ENCODE measurements at places on chromosomes 2 and 18.

DNA sequence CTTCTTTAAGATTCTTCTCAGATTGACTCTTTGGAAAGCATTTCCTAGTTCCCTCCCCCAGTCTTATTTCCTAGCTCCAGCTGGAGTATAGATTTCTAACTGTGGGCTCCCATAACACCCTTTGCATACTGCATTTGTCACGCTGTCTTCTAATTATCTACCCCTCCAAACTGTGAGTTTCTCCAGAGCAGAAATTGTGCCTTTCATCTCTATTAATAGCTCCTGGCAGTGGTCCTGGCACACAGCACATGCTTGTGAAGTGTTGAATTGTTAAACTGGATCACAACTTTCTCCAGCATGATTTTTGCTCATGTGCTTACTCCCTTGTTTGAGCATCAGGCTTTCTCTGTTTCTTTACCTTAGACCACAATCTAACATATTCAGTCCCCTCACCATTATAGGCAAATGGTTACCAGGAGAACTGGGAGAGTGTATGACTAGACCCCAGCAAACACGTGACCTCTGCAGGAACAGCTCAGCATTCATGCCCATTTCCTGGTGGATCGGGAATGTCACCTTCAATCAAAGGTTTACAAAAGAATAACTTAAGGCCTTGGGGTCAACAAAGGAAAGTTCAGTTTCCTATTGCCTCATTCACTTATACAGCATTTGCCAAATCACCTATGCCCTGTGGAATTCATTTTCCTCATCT lies 175.7 kb upstream of the TANK start:
- peak overlapping the region; percentile 1 for H3K4me3 ChIP-seq
- H3K4me1 ChIP-seq = peaks cover 3% of the 10 kb centered on the region
- no peak for DNase-seq
- H3K27me3 ChIP-seq = no peaks in the 10 kb centered on the region

GRCh38 chr2:82591718-82592117 lies 1867.4 kb downstream of the SUCLG1 start:
- no peak overlapping the region for H3K4me3 ChIP-seq
- H3K27me3 ChIP-seq = no peaks in the 10 kb centered on the region
- H3K4me1 ChIP-seq = no peaks in the 10 kb centered on the region
- H3K36me3 ChIP-seq = no peaks in the 10 kb centered on the region
- H3K27ac ChIP-seq = no peak overlapping the region
- DNase-seq = no peak

GRCh38 chr2:219289537-219290361 lies 10.6 kb downstream of the DNAJB2 start:
- H3K4me3 ChIP-seq = no peak overlapping the region
- no peak overlapping the region for H3K27ac ChIP-seq
- no peak for DNase-seq
- H3K27me3 ChIP-seq = peaks cover 4% of the 10 kb centered on the region
- H3K4me1 ChIP-seq = peaks cover 11% of the 10 kb centered on the region
- no peaks in the 10 kb centered on the region for H3K36me3 ChIP-seq

DNA sequence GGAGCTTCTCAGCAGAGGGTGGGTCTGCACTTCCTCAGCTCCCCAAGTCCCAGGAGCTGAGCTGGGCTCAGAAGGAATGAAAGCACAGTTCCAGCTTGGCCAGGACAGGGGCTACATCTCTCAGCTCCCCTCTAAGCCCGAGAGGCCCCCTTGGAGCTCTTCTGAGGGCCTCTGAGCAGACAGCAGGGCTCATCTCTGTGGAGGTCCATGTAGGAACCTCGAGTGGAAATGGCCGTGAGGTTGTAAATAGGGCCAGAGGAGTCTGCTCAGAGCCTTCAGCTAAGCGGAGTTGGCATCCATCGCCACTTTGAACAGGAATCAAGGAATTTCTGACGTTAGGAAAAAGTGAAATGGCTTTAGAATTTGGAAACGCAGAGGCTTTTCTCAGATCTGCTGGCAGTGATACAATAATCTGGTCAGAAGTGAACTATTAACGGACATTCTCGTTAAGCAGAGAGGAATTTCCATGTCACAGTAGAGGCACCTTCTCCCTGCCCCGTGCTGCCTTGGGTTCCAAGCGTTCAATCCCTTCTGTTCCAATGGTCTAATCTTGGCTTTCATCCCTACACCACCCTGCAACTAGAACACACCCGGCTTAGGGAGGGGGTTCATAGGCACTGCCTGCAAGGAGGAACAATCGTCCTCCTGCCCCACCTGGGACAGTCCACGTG lies 213.9 kb downstream of the NDUFA10 start:
- no peak overlapping the region for H3K4me3 ChIP-seq
- no peak overlapping the region for H3K27ac ChIP-seq
- no peak for DNase-seq
- H3K4me1 ChIP-seq = no peaks in the 10 kb centered on the region
- H3K36me3 ChIP-seq = no peaks in the 10 kb centered on the region

GRCh38 chr18:765764-766549 lies 46.1 kb downstream of the YES1 start:
- no peak overlapping the region for H3K27ac ChIP-seq
- no peak for DNase-seq
- H3K4me3 ChIP-seq = no peak overlapping the region
- no peaks in the 10 kb centered on the region for H3K4me1 ChIP-seq
- no peaks in the 10 kb centered on the region for H3K36me3 ChIP-seq
